ENCODE measurements at places on chromosomes 7 and 10.

GRCh38 chr10:50600831-50601477 is 22.8 kb downstream of the SGMS1 start:
- DNase-seq = no peak

DNA sequence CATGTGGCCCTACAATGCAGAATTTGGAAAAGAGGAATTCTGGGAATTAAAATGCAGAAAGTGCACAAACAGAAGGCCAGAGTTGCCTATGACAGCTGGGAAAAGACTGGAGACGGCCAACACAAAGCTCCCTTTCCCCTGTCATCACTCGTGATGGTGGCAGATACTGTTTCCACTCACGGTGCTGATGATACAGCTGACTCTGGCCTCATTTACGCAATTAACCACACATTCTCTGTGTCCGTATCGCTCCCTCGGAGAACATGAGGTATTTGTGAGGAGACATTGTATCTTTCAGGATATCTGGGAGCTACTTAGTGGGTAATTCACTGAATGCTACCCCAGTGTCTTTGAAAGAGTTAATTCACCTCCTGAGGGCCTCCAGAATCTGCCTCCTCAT is 172.8 kb downstream of the TAX1BP1 start:
- DNase-seq = no peak

GRCh38 chr10:110733218-110733952 is 89.2 kb downstream of the RBM20 start:
- no peak for DNase-seq

DNA sequence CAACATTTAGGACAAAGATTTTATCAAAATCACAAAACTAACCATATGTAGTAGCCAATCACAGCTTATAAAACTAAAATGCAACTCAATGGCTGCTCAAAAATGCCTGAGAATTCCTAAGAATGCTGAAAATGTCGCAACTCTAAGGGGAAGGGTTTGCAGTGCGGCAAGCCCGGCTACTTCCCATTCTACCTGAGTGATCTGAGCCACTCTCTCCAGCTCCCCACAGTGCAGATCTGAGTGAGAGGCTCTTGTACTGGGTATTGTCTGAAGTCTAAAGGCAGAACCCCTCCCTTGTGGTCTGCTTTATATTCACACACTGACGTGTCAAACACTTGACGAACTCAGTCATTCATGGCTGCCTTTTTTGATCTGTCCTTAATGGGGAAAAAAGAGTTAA is 28.9 kb downstream of the RAB11FIP2 start:
- no peak for DNase-seq

DNA sequence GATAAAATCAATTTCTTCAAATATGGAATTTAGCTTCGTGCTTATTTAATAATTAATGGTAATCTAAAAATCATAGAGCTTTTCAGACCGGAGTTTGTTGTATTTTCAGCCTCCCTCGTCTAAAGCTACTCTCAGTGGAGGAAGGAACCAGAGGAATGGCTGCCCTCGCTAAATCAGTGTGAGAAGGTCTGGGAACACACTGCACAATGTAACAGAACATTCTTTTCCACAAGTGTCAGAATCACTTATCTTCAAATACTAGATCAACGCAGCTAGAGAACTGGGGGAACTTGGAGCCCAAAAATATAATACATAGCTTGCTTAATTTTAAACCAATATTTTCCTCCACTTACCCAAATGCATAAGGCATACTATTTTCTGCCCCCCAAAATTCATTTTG is 148.5 kb downstream of the MTERF1 start:
- DNase-seq = no peak

- peak; percentile 8 for DNase-seq
Observed at GRCh38 chr10:3761021-3761686, 23.9 kb downstream of the KLF6 start.

DNA sequence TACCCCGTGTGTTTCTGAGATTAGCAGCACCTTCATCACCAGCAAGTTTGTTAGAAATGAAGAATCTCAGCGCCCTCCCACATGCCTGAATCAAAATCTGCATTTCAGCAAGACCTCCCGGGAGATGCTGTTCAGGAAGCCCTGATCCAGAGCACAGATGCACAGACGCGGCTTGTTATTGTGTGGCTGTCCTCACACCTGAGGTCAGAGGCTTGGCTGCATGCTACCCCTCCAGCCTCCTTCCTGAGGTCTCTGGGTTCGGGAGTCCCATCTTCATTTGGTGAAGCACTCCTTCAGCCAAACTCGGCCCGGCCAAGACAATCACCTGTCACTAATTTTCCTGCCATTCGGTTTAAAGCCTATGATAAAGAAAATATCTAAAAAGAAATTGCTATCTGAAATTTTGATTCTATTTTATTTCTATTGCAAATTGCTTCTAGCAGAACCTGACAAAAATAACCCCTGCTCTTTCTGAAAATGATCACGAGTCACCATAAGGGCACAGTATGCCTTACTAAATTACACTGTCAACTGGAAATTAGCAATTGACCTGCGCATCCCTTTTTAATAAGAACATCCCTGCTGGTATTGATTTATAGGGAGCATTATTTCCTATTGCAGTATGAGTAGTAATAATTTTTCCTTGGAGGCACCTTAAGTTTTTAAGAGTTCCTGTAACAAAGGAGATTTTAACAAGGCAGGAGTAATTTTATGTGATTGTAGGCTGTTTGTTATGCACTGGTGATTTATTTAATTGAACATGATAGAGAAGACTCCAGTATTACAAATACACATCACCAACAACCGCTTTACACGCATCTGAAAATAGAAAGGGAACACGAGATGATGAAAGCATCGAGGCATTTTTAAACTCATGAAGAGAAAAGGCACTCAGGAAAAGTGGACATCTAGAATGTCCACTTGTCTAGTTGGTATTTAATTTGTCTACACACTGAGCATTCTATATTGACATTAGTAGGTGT is 49.5 kb downstream of the VSTM2A start:
- no peak for DNase-seq

GRCh38 chr7:990352-990932 is 7.5 kb downstream of the CYP2W1 start:
- no peak for DNase-seq

DNA sequence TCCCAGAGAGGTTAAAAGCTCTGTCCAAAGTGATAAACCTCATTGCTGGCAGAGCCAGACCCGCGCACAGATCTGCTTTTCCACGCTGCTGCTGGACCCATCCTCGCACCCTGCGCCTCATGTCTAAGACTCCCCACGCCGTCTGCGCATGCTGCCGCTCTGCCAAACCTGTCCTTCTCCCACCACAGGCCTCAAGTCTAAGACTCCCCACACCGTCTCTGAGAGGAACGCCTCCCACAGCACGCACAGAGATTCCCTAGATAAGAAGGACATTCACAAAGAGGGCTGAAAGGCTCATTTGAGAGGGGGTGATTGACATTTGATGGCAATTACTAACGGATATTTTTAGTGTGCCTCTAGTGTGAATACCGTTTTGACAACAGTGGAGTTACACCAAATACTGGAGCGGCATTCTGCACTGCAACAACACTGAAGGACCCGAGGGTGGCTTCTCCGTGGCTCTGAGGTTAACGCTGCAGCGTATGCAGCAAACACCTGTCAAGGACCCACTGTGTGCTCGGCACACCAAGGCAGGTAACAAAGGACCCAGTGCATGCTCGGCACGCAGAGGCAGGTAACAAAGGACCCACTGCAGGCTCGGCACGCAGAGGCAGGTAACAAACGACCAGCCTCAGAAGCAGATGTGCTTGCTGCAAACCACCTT is 231.4 kb downstream of the DNAJB6 start:
- no peak for DNase-seq

DNA sequence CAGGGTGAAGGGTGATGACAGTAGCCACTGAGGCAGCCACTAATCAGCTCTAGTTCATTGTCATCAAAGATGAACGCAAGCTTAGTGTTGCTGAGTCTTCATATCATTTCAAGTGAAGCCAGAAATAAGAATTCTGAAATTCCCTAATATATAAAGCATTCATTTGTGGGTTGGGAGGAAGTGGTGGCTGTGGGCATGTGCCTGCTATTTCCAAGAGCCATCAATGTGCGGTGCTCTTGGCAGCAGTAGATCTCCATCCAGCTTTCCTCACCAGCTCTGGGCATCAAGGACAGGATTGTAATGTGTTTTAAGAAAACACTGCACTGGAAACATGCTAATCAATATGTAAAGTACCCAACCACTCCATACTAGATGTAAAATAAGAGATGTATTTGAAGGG is 202.5 kb upstream of the AHR start:
- no peak for DNase-seq

Data from osteocyte (in vitro differentiated cells).